ENCODE measurements at places on chromosomes 11 and 22.

DNA sequence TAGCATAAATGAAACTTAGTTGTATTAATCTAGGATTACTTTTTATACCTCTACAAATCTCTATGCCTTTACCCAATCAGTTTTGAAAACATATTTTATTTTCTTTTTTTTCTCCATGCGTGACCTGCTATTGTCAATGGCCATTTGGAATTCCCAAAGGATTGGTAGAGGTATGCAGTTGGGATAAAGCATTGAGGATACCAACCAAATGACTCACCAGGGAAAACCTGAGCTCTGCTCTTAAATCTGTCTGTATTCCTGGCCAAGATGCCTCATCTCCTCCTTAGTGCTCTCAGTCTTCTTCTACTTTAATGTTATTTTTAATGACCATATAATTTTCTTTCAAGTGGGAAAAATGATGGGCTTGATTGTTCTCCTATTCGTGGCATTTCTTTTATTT, 61.9 kb downstream of the EHF start:
- DNase-seq = no peak

DNA sequence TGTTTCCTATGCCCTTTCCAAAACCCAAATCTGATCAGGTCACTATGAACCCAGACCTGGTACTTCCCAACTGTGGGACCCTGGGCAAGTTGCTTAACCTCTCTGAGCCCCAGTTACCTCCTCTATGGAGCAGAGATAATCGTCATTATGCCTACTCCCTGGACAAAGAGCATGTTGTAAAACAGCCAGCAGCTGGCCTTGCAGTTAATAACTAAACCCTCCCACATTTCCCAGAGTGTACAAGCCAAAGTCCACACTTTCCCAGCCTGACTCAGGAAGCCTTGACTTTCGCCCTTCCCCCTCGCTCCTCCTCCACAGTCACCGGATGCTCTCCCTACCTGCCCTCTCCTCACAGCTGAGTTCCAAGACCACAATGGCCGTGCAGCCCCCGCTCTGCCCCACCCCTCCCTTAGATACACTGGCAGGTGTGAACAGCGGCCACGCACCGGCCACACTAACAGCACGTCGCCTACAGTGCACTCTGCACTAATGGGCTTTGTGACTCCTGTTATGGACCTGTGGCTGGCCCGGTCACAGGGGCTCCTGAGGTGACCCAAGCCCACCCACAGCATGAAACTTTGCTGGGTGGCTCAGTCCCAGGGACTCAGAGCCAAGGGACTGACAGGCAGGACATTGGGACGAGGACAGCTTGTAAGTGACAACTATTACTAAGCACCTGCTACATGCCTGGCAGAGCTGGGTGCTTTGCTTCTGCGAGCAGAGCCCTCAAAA, 15.6 kb upstream of the MFNG start:
- no peak for DNase-seq

- DNase-seq = no peak
Measured at GRCh38 chr11:66950112-66950535, 8.1 kb downstream of the PC start.

GRCh38 chr11:71080239-71081097, 171.9 kb downstream of the SHANK2 start:
- no peak for DNase-seq

DNA sequence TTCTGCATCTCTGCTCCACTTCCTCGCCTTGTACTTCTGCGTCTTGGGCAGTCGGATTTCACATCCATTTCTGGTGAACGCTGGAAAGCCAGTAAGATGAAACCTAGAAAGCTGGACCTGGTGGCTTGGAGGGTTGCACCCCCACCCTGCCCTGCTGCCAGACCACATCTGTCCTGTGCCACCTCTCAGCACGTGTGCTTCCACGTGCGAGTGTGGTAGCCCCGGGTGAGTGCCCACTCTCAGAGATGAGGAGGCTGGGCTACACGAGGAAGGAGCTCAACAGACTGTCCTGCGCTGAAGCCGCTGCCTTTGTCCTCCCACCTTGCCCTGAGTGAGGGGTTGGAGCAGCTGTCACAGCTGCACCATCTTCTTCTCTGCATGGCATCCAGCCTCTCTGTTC, 77.5 kb downstream of the NTM start:
- no peak for DNase-seq

DNA sequence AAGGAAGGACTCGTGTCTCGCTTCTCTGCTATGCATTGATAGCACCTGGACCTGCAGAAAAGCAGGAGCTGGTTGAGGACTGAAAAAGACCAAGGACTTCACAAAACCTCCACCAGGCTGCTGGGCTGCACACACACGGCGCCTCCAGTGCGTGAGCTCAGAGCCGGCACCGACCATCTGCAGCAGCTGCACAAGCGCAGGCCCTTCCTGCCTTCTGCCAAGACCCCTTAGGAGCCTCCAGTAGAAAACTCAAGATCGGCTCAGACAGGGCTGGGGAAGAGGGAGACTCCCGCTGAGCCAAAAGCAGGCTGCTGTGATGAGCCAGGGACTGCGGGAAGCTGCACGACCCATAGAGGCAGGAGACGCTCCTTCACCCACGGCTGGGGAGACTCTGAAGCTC, 70.9 kb downstream of the PHF21B start:
- no peak for DNase-seq

- no peak for DNase-seq
Measured at GRCh38 chr11:134372536-134372935, 39.5 kb downstream of the B3GAT1 start.

DNA sequence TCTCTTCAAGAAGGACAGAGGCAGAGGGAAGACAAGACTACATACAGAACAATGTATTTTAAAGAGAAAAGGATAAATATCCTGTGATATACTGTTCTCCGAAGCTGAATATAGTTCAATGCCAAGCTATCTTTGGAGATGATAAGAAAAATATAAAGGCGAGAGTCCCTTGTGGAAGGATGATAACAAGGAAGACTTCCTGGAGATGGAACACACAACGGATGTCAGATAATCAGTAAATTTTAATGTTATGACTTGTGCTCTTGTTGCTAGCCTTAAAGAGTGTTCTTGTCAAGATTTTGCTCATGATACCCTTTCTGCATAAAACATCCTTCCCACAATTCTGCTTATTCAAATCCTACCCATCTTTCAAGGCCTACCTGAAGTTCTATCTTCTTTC, 6.8 kb upstream of the CTR9 start:
- DNase-seq = no peak

DNA sequence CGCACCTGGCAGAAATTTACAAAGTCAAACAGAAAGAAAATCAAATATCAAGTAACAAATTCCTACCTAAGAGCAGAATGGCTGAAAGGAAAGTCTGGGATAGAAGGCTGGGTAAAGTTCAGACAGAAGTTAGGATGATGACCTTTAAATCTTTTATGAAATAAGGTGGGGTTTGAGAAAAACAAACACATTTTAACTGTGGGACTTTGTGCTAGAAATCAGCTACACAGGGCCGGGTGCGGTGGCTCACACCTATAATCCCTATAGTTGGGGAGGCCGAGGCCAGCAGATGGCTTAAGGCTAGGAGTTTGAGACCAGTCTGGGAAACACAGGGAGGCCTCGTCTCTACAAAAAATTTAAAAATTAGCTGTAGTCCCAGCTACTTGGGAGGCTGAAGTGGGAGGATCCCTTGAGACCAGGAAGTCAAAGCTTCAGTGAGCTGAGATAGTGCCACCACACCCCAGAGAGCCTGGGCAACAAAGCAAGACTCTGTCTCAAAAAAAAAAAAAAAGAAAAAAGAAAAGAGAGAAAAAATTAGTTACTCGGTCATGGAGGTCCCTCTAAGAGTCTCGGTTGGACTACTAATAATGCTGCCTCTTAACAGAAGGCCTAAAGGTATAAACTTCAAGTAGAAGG, 119.7 kb upstream of the BID start:
- DNase-seq = no peak

DNA sequence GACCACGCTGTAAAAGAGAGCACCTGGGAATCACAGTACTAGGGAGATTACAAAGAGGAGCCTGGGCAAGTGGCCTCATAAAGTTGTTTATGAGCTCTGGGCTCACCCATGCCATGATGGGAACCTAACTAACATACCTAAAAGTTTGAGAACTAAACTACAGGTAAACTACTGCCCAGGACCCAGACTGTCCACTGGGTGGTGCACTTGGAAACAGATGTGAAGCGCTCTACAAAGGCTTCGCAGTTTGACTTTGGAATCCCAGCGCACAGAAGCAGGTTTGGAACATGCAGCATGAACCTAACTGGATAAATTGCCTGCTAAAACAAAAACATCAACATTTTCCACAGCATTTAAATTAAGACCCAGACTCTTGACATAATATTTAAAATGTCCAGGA, 418.6 kb downstream of the FAM181B start:
- no peak for DNase-seq

- no peak for DNase-seq
Measured at GRCh38 chr22:20656902-20657836, 116.7 kb upstream of the SERPIND1 start.

DNA sequence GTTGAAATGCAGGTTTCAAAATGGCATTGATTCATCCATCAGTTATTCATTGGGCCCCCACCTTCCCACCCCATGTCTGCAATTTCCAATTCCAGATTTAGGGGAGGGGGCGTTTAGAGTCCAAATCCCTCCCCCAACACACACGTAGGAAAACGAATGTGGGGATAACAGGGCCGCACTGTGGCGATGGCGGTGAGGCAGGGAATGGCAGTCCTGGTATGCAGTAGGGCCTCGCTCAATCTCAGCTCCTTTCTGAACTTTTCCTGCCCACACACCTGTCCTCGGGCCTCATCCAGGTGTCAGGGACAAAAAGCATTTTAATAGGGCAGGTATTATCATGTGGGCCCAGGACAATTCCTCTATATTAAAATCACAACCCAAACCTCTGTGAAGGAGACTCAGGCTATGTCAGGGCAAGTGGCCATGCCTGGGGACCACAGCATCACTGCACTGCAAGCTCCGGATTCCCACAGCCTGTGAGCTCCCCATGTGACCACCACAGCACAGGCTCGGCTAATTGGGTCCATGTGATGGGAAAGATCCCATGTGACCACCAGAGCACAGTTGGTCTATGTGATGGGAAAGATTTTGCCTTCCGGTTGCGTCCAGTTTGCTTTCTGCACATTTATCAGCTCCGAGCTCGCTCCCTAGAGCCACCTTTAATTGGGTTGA, 44.5 kb downstream of the RTL6 start:
- no peak for DNase-seq

- DNase-seq = no peak
Measured at GRCh38 chr11:31711137-31711536, 100.0 kb downstream of the PAX6 start.

DNA sequence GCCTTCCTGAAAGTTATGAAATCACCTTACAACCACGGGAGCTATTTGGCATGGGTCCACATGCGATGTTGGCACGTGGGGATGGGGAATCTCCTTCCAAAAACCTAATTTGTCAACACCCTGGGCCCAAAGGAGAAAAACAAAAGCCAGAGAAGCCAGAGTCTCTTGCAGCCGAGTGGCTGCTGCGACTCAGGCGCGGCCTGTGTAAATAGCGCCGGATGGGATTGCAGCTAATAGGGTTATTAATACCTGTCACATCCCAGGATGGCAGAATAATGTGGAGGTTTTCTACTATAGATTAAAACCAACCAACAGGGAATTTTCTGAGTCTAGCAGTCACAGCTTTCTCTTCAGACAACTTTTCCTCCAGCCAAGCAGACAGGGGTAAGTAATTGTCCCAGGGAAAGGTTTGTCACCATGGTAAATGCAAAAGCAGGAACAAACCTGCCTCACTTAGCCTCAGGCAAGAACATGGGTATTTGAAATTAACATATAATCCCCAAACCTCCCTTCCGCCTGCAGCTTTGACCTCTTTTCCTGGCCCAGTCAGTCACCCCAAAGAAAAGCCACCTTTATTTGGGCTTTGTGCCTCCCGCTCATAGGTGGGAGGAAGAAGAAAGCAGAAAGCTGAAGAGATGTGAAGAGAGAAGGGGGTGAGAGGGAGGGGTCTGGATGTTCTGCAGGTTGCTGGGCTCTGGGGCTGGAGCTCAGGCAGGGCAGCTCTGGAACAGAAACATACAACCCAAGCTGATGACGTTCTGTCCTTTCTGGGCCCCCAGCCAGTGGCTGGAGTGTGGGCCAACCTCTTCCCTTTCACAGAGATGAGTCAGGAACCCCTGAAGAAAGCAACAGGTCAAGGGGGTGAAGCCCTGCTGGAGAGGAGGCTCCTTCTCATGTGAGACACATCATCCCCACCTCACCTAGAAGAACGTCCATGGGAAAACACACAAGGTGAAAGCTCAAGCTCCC, 376.5 kb downstream of the NXPE2 start:
- no peak for DNase-seq

DNA sequence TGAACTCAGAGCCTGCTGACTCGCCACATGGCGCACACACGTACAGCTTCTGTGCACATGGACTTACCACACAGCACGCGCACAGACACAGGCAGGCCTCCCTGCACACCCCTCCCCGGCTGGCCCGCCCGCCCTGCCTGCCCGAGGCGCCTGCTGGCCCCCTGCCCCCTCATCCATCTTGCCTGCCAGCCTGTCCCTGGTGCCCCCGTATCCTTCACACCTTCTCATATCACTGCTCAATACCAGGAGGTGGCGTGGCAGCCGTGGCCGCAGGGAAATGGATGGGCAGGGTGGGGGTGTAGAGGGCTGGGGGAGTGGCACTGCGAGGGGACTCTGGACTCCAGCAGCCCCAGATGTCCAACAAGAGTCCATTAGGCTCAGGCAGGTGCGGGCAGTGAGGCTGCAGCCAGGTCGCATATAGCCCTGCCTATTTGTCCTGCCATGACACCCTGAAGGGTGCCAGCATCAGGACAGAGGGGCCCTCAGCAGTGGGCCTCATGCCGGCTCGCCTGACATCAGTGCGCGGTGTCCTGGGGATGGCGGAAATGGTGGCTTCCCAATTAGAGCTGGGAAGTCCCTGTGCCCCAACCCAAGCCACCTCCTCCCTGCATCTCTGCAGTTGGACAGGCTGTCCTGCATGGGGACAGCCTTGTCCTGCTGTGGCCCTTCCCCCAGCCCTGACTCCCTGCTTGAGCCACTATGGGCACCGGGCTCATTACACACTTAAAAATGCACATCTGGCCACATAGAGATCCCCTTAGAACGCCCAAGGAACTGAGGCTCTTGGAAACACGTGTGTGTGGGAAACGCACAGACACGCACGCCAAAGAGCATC, 2.0 kb upstream of the TBX10 start:
- no peak for DNase-seq

GRCh38 chr11:1729692-1730011, 20.7 kb downstream of the IFITM10 start:
- no peak for DNase-seq

GRCh38 chr11:14384338-14384737, 25.4 kb upstream of the RRAS2 start:
- no peak for DNase-seq

All from stimulated activated CD8-positive, alpha-beta memory T cell treated with anti-CD3 and anti-CD28 coated beads, Interleukin-7, amount 100 ng/mL, for 1 hour (primary cell).